ENCODE measurements at places on chromosomes 1 and 21. TPM values are rescaled to one million over a fixed set of nuclear protein-coding genes. Genes with fewer than 3 reads are reported as not detected.

The AVPR1B gene
- polyA plus RNA-seq = not detected

The RCSD1 gene
- not detected for polyA plus RNA-seq

The NFASC gene
- 1.7 TPM for polyA plus RNA-seq

The HFM1 gene
- 0.04 TPM for polyA plus RNA-seq

The CLDN17 gene
- polyA plus RNA-seq = not detected

The SLC9C2 gene
- polyA plus RNA-seq = not detected

The KIAA0319L gene
- polyA plus RNA-seq = 53.2 TPM

The OR2T35 gene
- polyA plus RNA-seq = not detected

The TIPRL gene
- 40.3 TPM for polyA plus RNA-seq

The OR2L5 gene
- polyA plus RNA-seq = not detected

The AADACL4 gene
- polyA plus RNA-seq = not detected

All from AG04450 (cell line).